ENCODE measurements at places on chromosomes 13 and 19.

DNA sequence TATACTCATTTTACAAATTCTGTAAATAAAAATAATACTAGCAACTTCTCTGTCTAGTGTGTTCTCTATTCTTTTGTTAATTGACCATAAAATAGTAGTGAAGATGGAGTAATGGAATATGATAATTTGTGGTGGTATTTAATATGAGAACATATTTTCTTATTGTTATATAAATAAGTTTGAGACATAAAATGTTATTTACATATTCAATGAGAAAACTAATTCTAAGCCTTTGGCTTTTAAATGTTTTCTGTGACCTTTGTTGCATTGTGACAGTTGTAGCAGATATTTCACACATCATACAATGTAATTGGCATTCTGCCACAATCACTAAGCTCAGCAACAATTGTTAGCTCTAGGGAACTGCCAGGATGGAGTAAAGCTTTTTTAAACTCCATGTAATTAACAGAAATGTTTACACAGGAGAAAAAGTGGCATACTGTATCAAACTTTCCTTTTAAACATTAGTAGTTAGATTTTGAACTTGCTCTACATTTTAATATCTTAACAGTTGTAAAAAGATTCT is 562.1 kb upstream of the PCDH9 start:
- DNase-seq = no peak

GRCh38 chr19:8481201-8481600 is 21.2 kb downstream of the PRAM1 start:
- no peak for DNase-seq

- no peak for DNase-seq
These were observed 450.8 kb downstream of the HS6ST3 start for GRCh38 chr13:96540670-96541069.

DNA sequence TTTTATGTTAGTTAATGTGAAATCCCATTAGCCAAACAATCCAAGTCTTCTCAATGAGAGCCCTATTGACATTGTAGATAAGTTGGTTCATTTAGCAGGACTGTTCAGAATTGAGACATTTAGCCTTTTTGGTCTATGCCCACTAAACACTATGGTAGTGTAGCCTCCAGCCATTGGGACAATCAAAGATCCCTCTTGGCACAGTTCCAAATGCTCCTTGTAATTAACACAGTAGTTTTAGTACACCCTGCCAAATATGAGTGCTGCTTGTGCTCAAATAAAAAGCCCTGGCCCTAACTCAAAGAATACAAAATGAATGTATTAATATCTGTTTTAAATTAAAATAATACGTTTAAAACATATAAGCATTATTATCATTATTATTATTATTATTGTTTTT is 15.4 kb upstream of the FAM216B start:
- no peak for DNase-seq

DNA sequence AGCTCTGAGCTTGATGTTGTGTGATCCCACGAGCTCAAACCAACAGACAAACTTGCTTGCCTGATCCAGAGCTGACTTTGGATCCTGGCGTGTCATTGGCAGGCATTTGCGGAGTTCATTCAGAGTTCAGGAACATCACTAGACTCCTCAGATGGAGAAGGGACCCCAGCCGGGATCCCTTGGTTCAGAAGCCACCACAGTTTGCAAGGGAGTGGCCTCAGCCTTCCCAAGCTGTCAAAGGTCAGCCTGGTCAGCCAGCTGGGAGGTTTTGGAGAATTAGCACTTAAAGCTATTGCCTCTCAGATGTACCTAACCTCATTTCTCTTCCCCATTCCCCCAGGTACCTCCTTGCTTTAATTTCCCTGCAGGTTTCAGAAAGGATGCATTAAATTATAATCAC is 208.8 kb upstream of the SOX21 start:
- no peak for DNase-seq

GRCh38 chr19:8392017-8392591 is 1.9 kb downstream of the RAB11B start:
- no peak for DNase-seq

- no peak for DNase-seq
These were observed 2.5 kb downstream of the PCCA start for GRCh38 chr13:100091391-100091790.

- no peak for DNase-seq
These were observed 76.2 kb downstream of the FOXO1 start for GRCh38 chr13:40590112-40590862.

DNA sequence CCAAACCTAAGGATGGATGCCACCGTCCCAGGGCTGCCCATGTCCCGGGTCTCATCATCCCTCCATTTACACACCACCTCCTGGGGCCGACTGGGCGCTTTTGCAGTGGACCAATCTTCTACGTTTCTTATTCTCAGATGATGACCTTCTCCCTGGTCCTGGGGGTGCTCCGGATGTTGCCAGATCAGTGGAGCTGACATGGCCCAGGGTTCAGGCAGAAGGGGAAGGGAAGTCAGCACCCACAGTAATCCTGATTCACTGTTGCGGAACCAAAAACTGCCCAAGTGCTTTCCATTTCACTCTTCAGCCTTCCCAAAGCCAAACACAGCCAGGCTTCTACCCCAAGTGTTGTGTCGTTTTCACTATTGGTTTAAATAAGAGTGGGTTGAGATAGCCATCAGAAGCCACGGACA is 29.8 kb downstream of the RAB20 start:
- DNase-seq = no peak

- DNase-seq = no peak
These were observed 823 bp downstream of the TTYH1 start for GRCh38 chr19:54415901-54416673.

DNA sequence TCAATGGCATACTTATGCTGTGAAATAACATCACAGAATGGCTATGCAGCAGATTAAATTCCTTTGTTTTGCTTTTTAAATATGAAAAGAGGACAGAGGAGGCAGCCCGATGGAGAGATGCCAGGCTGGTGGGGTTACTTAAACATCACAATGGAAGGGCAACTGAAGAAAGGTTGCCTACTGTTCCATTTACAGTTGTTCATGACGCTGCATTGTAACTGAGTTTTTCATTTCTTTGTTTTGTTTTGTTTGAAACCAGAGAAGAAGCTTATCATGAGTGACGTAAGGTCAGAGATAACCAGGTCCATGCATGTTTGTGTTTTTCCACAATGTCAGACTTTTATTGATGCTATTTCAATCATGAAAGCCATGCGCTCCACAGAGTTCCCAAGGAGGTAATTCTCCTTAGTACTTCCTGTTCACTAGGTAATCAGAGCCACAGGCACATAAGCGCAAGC is 273.8 kb downstream of the LHFPL6 start:
- DNase-seq = no peak

DNA sequence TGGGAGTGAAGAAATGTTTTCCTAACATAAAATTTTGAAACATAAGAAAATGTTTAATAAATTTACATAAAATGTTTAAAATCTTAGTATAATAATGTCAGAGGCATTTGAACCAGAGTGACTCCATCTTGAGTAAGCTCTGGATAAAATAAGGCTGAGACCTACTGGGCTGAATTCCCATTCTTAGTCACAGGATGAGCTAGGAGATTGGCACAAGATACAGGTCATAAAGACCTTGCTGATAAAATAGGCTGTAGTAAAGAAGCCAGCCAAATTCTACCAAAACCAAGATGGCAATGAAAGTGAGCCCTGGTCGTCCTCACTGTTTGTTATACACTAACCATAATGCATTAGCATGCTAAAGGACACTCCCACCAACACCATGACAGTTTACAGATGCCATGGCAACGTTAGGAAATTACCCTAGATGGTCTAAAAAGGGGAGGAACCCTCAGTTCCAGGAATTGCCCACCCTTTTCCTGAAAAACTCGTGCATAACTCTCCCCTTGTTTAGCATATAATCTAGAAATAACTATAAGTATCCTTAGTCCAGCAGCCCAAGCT is 1184.0 kb downstream of the UQCRFS1 start:
- DNase-seq = no peak

GRCh38 chr13:104414181-104414580 is 1348.0 kb upstream of the SLC10A2 start:
- DNase-seq = no peak

GRCh38 chr13:41546372-41547190 is 89.2 kb downstream of the RGCC start:
- DNase-seq = no peak

DNA sequence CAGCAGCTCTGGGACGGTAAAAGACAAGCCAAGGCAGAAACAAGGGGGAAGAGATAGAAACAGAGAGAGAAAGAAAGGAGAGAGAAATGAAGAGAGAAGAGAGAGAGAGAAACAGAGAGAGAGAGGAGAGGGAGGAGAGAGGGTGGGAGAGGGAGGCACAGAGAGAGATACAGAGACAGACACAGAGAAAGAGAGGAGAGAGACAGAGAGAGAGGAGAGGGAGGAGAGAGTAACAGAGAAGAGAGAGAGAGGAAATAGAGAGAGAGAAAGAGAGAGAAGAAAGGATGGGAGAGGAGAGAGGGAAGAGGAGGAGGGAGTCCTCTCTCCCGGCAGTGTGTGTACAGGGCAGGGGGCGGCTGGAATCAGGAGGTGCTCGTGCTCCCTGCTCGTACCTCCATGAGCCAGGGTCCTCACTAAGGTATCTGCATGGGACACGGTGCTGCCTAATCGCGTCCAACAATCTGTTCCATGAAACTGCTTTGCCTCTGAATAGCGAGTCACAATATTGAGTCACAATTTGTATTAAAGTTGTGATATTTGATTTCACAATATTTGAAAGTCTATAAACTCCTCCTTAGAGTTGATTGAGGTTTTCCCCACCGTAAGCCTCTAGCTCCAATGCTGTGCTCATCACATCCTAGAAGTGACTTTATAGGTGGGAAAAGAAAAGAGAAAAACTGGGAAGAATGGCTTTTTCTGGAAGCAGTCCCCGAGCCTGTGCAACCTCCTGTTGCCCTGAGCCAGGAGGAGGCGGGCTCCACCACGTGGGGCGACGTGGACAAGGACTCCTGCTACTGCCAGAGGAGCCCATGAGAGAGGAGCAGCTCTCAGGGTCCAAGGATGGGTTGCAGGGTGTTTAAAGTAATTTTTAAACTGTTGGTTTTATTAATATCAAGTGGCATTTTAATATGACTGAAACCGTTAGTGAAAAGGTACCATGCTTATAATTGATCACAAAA is 81.7 kb upstream of the ARHGEF7 start:
- no peak for DNase-seq

DNA sequence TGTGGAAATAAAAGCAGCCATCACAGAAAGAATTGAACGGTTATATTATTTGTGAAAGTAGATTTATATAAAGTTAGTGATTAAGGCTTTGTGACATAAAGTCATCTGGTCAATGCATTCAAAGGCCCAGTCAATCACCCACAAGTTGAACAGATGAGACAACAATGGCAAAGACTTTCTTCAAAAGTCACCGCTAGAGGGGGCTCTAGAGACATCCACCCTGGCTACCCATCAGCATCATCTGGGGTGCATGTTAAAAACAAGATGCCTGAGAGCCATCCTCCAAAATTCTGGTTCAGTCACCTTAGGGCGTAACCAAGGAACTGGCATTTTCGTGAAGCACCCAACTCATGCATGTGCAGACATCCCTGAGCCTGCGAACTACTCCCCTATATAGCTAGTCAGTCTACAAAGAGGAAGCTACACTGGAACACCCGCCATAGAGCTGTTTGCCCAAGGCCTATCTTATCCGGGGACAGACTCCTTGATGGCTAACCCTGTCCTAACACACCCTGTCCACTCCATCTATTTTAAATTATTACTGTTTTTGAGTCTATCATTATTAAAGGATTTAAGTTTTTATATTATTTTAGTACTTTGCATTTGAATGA is 970.5 kb downstream of the UQCRFS1 start:
- no peak for DNase-seq

- DNase-seq = no peak
These were observed 368.8 kb downstream of the TDRD3 start for GRCh38 chr13:60765700-60766411.

GRCh38 chr13:21289475-21289874 is 113.0 kb downstream of the MRPL57 start:
- DNase-seq = peak; percentile 3

- no peak for DNase-seq
These were observed 71.2 kb downstream of the GADD45B start for GRCh38 chr19:2547033-2547680.

GRCh38 chr13:28246891-28247290 is 108.5 kb downstream of the PAN3 start:
- no peak for DNase-seq

DNA sequence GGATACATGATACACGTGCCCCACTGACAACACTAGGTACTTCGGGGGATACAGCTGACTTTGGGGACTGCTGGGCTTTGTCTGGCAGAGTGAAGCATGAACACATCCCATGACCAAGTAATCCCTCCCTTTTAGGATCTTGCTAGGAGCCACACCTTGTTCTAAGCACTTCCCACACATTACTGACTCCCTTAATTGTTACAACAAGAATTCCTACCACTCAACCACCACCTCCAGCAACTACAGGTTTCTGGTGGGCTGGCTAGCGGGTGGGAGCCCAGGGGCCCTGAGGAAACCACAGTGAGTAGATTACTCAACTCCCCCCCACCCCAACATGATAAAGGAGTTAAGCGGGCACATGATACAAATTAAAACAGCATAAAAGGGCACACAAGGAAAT is 7.2 kb upstream of the SLC35E1 start:
- DNase-seq = no peak

DNA sequence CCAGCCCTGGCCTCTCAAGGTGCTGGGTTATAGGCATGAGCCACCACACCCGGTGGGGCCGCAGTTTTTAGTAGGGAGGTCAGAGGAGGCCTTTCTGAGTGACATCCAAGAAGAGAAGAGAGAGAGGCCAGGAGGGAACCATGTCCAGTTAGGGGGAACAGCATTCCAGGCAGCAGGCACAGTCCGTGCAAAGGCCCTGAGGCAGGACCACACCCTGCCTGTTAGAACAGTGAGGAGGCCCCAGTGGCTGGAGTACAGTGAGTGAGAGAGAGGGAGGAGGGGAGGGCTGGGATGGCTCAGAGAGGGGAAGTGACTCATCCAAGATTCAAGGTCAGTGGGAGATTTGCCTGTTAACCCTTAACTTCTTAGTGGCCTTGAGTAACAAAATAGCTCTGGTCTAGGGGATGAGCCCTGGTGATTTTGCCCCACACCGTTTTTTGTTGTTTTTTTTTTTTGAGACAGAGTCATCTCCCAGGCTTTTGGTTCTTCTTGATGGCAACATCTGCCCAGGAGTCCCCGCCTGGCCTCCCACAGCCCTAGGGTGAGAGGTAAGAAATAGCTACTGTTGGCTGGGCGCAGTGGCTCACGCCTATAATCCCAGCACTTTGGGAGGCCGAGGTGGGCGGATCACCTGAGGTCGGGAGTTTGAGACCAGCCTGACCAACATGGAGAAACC is 2.7 kb upstream of the PLIN3 start:
- peak; percentile 48 for DNase-seq

DNA sequence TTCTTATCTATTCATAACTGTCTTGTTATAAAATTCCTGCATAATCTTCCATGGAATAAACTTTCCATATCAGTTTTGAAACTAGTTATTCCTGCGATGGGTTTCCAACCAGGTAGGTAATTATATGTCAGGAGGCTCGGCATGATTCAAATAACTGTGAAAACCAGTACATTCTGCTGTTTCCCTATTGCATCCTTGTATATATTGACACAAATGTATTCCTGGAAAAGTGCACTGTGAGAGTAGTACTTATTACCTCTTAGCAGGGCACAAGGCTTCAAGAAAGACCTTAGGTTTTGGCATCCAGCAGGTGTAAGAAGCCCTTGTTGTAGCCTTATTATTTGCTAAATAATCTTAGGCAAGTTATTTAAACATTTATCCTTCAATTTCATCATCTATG is 1131.3 kb upstream of the ATXN8OS start:
- no peak for DNase-seq

GRCh38 chr13:110116072-110116487 is 190.9 kb downstream of the COL4A1 start:
- DNase-seq = peak; percentile 55

- DNase-seq = no peak
These were observed 35.0 kb downstream of the FAM124A start for GRCh38 chr13:51257187-51257586.

All from activated T-cell treated with anti-CD3 and anti-CD28 coated beads, Interleukin-2, amount 50 U/mL, for 72 hours (primary cell).